ENCODE measurements at places on chromosomes 3 and 15. TPM values are rescaled to one million over a fixed set of nuclear protein-coding genes. Genes with fewer than 3 reads are reported as not detected.

DNA sequence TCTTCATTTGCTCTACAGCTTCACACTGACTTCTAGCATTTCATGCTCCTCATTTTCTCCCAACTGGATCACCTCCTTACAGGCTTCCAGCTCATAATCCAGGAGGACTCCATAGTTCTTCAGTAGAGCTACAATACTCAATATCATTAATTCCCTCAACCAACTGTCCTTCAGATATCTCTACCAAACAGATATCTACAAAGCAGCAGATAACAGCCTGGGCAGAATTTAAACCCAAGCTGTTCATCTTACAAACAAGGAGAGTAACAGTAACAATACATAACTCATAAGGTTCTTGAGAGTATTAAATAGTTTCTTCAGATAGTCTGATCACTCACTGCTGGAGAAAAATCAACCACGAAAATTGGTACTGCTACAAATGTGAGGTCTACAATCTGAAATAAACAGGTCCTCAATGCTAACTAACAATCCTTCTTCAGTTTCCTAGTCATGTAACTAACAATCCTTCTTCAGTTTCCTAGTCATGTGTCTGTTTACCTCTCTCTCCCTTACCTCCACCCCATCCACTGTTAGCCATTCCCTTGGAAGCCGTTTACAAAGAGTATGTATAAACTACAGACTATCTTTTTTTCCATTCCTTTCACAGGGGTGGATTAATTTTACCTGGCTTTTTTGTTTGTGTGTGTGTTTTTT, 5.0 kb downstream of the PEAK1 start:
- DNase-seq: no peak

Gene EXOSC7
- total RNA-seq: 15.9 TPM

Gene ISY1
- total RNA-seq: 9.3 TPM

Gene C2CD4A
- total RNA-seq: 5.8 TPM

DNA sequence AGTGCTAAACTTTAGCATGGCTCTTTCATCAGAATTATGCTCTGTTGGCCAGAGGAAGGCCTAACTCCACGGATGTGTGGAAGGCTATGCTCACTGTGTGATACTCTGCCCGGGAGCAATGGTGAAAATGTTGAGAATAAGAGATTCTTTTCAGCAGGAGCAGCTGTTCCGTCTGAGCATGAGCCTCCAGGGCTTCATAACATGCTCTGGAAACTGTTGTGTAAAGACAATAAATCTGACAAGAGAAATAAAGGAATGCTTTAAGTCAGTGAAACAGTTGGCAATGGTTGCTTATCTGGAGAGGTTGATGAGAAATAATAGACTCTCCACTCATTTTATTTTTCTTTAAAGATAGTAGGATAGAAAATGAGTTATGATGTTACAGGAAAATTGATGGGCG, 269.8 kb downstream of the DIPK2A start:
- no peak for DNase-seq

Gene FGF7
- total RNA-seq: 1.0 TPM

DNA sequence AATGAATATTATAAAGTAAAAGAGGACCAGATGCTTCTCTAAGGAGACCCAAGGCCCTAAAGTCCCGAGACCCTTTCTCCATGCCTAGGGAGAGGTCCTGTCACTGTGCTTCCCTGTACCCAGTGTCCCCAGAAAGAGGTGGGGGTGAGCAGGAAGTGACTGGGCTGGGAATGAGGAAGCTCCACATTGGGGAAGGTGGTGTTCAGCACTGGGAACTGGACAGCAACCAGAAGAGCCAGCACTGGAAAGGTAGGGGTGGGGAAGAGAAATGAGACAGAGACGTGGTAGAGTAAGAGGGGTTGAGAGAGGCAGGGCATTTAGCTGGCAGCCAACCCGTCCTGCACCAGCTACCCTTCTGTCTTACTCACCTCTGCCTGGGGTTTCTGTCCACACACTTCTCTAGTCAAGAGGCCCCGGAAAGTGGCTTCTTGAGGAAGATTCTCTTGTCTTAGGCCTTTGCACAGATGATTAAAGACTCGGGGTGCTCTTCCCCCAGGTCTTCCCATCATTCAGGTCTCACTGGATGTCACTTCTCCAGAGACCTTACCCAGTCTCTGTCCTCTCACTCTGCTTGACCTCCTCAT, 12.2 kb downstream of the RRP9 start:
- DNase-seq: no peak

DNA sequence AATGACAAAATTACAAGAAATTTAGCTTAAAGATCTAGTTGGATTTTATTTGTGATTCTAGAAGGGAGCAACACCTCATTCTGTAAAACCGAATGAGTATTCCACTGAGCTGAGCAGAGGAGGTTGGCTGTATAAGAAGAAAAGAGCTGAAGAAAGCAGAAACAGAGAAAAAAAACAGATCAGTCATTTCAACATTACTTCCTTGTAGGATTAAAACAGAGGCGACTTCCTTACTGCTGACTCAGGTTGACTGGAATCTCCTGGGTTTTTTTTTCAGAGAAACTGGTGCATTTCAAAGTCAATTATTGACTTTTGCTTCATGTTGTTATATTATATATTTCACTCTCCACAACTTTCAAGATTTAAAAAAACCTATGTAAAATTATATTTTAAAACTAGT, 368.1 kb upstream of the UBE2E2 start:
- no peak for DNase-seq

- no peak for DNase-seq
Measured at GRCh38 chr15:34365091-34365825, 1.7 kb downstream of the LPCAT4 start.

GRCh38 chr3:177810162-177810623, 612.9 kb upstream of the TBL1XR1 start:
- no peak for DNase-seq

GRCh38 chr3:16523778-16524177, 10.3 kb upstream of the RFTN1 start:
- DNase-seq: no peak

Gene ACOX2
- total RNA-seq: 248 TPM

Gene FBXO40
- not detected for total RNA-seq

DNA sequence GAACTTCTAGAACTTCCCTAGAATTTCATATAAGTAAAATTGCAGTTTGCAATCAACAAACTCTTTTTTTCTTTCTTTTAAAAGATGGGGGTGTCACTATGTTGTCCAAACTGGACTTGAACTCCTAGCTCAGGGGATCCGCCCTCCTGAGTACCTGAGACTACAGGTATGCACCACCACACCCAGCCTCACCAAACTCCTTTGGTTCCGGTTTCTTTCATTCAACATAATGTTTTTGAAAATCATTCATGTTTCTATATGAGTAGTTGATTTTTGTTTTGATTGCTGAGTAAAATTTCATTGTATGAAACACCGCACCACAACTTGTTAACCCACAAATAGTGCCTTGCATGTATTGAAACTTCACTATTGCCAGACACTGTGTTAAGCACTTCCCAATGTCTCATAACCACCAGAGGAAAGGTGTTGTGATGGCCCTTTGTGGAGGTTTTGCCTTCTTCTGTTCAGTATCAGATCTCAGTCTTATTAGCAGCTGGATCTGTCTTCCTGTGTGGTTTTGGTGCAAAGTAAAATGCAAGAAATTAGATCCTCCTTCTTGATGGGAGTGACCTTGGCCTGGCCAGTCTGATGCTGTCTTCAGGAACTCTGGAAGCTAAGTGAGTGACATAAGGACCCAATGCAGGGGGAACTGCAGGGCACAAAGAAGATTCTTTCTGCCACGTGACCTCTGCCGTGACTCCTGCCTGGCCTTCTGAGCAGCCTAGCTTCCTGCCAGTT, 78.8 kb upstream of the UBE2E1 start:
- DNase-seq: no peak

Gene PCLAF
- total RNA-seq: 2.0 TPM

Gene FETUB
- 4.4 TPM for total RNA-seq

DNA sequence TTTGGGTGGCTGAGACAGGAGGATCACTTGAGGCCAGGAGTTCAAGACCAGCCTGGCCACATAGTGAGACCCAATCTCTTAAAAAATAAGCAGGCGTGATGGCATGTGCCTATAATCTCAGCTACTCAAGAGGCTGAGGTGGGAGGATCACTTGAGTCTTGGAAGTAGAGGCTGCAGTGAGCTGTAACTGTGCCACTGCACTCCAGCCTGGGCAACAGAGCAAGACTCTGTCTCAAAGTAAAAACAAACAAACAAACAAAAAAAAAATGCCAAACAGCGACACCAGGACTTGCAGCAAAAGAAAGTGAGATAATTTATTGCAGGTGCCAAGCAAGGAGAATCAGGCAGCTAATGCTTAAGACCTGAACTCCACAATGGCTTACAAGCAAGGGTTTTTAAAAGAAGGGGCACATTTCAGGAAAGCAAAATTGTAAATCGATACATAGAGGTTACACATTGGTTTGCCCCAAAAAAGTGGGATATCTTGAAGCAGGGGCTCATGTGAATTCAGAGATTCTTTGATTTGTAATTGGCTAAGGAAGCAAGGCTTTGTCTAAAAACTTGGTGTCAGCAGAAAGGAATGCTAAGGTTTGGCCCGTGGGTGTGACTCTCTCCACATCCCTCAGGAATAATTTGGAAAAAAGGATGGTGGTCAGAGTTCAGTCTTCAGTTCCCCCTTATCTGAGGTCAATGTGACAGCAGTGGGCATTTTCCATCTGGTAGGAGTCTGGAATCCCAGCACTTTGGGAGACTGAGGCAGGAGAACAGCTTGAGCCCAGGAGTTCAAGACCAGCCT, 5.2 kb upstream of the MPI start:
- no peak for DNase-seq

DNA sequence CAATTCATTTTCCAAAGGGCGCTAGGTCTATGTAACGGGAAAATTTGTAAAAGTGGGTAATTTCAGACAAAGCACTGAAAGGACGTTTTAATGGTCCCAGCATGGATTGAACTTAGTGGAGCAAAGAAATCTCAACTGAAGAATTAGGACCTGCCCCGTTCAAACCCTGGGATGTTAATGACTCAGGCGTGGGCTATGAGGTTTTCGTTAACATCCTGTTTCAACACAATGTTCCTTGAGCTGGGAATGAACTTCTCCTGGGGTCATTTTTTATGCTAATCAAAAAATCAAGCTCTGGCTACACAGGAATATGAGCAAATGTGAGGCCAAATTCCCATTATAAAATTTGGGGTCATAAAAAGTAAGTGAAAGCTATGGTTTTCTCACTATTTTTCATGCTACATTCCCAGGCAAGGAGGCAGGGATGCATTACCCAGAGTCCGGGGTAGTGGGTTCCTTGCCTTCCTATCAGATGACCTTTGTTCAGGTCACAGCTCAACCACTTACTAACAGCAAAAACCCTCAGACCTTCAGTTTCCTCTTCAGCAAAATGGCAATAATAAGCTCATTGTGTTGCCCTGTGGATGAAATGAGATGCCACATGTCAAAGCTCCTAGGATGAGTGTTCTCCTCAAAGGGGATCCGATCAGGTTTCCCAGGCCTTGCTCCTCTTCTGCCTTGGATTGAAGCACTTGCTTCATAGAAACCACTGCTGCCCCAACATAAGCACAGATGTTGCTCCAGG, 271.4 kb downstream of the ARRDC4 start:
- DNase-seq: no peak

- DNase-seq: no peak
Measured at GRCh38 chr15:61032600-61033286, 196.4 kb downstream of the RORA start.

Gene WDR49
- total RNA-seq: 0.16 TPM

Gene PRKCI
- total RNA-seq: 13.5 TPM
